GM13976 (cell line): ENCODE measurements at places on chromosomes 1 and 21.

- no peak for DNase-seq
Observed at GRCh38 chr1:202750761-202751160, 40.5 kb upstream of the SYT2 start.

DNA sequence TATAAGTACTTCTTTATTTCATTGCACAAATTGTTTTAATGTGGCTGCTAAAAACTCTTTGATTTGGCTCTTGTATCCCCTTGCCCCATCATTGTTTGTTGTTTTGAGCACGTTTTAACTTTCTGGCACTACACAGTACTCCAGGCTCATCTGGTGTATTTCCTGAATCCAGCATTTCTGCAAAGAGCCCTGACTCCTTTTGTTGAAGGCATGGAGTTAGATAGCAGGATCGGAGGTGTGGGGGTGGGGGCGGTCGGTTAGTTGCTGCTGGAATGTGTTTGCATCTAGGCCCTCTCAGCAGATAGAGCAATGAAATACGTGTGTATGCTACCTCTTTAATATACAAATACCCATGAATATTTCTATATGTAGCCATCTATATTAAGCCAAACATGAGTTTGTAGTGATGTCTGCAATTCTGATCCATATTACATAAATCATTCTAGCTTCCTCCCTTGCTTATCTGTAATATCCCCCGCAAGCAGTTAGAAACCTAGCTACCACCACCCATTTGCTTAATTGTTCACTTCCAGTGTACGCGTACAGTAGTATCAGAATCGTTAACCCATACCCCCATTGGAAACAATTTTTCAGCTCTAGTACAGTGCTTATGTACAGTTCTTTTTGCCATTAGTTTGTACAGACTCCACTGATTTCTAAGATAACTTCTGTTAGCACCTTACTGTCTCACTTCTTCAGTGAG, 106.0 kb downstream of the NOS1AP start:
- no peak for DNase-seq

DNA sequence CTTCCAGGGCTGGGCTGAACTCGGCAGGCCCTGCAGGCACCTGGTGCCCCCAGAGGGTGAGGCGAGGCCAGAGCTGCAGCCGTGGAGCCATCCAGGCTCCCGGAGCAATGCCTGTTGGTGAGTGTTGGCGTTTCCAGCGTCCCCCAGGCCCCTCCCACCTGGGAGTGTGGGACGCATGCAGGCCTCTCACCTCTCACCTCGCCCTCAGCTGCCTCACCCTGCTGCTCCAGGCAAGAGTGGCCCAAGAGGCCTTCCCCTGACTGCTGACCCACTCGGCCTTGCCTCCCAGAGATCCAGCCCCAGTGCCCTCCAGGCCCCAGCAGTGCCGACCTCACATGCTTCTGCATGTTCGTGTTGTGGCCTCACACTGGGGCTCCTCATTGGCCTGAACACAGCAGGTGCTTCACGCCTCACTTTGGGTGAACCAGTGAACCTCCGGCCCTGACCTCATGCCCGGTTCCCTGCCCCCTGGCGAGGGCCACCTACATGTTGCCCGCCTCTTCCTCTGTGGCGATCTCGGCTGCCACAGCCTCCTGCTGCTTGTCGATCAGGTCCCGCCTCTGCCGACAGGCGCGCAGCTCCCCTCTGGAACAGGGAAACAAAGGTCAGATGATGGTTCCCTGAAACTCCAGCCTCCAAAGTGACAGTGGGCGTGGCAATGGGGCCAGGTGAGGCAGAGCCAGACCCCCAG, 17.0 kb downstream of the CFAP74 start:
- no peak for DNase-seq

DNA sequence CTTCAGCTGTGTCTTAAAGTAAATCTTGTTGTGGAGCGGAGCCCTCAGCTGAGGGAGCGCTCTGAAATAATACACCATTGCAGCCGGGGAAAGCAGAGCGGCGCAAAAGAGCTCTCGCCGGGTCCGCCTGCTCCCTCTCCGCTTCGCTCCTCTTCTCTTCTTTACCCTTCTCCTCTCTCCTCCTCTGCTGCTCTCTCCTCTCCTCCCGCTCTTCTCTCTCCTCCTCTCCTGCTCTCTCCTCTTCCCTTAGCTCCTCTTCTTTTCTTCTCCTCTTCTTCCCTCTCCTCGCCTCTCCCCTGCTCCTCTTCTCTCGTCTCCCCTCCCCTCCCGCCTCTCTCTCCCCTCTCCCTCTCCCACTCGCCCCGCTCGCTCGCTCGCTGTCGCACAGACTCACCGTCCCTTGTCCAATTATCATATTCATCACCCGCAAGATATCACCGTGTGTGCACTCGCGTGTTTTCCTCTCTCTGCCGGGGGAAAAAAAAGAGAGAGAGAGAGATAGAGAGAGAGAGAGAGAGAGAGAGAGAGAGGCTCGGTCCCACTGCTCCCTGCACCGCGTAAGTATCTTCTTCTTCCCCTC, at the start of gene PROX1:
PROX1 (plus strand) TSS at position 47 of the 580 bp plus-strand sequence. CDS start 8,563 bp downstream, outside the sequence.
- DNase-seq = peak; percentile 77

DNA sequence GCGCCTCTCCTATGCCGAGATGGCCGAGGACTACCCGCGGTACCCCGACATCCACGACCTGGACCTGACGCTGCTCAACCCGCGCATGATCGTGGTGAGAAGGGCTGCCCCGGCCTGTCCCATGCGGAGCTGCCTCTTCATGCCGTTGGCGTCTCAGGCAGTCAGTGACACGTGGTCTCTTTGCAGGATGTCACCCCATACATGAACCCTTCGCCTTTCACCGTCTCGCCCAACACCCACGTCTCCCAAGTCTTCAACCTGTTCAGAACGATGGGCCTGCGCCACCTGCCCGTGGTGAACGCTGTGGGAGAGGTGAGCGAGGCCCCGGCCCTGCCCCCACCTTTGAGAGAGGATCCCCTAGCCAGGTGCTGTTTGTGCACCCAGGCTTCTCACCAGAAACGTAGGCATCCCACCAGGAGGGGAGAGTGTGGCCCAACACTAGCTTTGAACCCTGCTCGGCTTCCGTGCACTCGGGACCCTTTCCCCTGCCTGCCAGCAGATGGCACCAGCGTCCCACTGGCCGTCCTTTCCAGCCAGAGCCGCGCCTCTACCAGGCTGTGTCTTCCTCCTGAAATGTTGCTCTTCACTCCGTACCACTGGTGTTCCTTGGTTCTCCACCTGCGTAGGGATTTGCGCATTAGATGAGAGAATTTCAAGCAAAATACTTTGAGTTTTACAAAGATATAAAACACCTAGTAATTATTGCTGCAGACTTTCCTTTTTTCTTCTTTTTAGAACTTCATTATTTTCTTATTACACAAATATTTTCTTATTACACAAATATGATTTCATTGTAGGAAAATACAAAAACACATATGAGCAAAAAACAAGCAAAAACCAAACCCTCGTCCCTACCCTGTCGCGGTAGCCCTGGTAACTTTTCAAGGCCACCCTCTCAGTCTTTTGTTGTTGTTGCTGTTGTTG, 9.0 kb downstream of the NPPA start:
- DNase-seq = peak; percentile 95

- DNase-seq = no peak
Observed at GRCh38 chr1:189538271-189538670, 939.4 kb downstream of the BRINP3 start.

GRCh38 chr21:45800339-45801080, 157.0 kb downstream of the PCBP3 start:
- no peak for DNase-seq

GRCh38 chr1:78797108-78797781, 147.6 kb downstream of the IFI44 start:
- no peak for DNase-seq

- no peak for DNase-seq
Observed at GRCh38 chr1:214993419-214993818, 89.1 kb upstream of the KCNK2 start.

GRCh38 chr1:155871390-155871789, 12.0 kb downstream of the SYT11 start:
- peak; percentile 2 for DNase-seq

GRCh38 chr1:19918057-19918456, 5.4 kb downstream of the PLA2G2E start:
- DNase-seq = peak; percentile 91

DNA sequence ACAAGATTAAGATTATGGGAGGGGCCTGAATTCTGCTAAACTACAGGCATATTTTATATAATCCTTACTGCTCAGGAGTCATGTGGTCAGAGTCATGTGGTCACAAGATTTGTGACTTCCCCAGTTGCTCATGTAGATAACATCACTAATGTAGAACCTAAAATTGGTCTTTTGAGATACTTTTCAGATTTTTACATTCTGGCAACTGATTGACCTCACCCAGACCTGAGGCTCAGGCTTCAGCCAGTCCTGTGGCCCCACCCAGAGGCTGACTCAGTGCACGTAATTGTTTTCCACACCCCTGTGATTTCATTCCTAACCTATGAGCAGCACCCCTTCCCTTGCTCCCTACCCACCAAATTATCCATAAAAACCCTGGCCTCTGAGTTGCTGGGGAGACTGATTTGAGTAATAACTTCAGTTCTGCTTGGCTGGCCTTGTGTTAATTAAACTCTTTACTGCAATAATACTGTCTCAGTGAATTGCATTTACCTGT, 41.7 kb upstream of the ZNF326 start:
- DNase-seq = no peak

DNA sequence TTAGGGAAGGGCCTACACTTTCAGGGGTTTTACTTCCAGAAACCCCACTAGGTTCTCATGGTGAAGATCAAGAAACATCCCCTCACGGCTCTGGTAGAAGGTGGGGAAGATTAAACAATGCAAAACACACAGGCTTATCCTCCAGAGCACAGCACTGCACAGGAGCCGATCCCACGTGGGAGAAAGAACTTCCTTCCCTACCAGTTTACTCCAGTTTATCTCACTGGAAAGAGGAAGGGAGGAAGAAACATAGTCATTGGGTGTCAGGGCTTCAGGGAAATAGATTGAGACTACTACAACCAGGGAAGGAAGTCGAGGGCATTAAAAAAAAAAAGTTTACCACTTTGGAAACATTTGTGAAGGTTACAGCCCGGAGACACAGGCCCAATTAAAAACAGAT, 164.4 kb downstream of the NTPCR start:
- no peak for DNase-seq

- DNase-seq = no peak
Observed at GRCh38 chr1:39679821-39680220, 7.9 kb upstream of the NT5C1A start.

DNA sequence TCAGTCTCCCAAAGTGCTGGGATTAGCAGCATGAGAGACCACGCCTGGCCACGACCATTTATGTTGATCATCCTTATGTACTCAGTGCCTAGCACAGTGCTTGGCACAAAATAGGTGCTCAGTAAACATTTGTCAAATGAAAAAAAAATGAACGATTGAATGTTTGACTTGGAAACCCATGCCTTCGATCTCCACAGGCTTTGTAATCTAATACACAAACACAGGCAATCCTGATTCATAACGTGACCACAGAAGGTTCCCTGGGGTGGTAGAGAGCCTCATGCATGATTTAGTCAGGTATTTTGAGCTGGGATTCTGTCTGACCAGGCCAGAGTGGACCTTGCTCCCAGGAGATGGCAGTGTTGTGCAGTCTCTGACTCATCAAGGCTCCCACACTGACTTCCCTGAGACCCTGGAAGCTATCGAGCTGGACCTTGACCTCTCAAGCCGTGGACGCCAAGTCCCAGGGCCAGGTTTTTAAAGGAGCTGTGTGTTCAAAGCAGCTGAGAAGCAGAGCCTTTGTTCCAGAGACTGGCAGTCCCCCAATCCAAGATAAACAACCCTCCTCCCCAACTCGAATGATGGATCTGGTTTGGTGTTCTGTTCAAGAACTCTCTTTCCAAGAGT, 81.1 kb downstream of the PGM1 start:
- peak; percentile 51 for DNase-seq

- DNase-seq = no peak
Observed at GRCh38 chr1:82143108-82143833, 342.5 kb downstream of the ADGRL2 start.

DNA sequence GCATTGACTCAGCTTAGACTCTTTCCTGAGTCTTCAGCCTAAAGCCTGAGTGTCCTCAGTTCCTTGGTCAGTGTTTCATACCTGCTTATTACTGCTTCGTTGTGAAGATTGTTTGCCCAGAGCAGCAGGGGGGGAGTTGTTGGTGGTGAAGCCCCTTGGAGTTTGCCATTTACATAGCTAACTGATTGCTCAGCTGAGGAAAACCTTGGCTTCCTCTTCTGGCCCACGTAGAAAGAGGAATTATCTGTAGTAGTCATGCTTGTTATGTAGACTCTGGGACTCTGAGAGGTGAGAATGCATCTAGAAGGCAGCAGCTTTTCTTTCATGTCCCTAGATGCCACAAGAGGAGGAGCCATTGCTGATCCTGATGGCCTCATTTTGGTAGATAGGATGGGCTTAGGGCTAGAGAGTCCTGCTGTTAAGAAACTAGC, 125.9 kb downstream of the MAST2 start:
- no peak for DNase-seq

- DNase-seq = no peak
Observed at GRCh38 chr1:188350104-188350503, 1521.4 kb downstream of the PLA2G4A start.

GRCh38 chr1:246727594-246727993, 3.4 kb downstream of the SCCPDH start:
- DNase-seq = no peak

GRCh38 chr1:220967911-220968310, 88.7 kb downstream of the HLX start:
- no peak for DNase-seq

DNA sequence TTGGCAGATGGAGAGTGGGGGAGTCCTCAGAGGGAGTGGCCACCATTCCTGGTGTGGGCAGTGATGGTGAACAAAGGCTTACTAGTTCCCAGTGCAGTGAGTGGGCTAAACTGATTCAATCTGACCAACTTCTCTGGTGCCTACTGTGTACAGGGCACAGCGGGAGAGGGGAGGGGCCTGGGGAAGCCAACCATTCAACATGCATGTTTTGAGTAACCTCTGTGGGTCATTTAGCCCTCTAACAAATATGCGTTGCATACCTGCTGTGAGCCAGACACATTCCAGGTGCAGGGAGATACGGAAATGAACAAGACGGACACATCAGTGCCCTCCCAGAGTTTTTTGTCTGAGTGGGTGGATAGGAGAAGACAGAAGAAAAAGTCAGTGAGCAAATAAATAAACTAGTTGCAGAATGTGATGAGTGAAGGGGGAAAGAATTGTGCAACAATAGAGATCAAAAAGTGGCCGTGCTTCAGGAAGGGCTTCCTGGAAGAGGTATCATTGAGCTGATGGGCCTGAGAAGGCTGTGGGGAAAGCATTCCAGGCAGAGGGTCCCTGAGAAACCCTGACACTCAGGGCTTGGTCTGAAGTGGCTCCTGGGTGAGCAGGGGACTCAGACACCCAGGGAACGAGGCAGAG, 78.8 kb downstream of the EPHB2 start:
- DNase-seq = no peak

- no peak for DNase-seq
Observed at GRCh38 chr1:18936471-18936813, 20.0 kb downstream of the IFFO2 start.
